GM03348 (cell line): ENCODE measurements at places on chromosomes 3 and 15.

DNA sequence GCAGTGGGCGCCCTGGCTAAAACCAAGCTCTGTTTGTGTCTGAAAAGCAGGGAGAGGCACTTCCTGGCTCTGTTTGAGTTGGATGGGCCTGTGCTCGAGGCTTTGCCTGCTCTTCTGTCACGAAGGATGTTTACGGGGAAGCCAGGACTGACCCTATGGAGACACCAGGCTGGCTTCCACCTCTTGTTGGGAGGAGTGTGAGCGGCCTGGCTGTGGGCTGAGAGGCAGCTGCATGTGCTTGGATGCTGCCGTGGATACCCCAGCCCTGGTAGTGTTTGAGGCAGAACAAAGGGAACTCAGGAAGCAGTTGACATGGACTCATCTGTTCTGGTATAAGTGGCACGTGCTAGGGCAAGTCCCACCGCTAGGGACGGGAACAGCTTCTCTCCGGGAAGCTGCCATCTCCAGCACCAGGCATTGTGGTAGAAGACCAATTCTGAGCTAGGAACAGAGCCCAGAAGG, 17.6 kb upstream of the SLC41A3 start:
- no peak for DNase-seq

- no peak for DNase-seq
These were observed 345.9 kb downstream of the FOXP1 start for GRCh38 chr3:71237672-71238071.

DNA sequence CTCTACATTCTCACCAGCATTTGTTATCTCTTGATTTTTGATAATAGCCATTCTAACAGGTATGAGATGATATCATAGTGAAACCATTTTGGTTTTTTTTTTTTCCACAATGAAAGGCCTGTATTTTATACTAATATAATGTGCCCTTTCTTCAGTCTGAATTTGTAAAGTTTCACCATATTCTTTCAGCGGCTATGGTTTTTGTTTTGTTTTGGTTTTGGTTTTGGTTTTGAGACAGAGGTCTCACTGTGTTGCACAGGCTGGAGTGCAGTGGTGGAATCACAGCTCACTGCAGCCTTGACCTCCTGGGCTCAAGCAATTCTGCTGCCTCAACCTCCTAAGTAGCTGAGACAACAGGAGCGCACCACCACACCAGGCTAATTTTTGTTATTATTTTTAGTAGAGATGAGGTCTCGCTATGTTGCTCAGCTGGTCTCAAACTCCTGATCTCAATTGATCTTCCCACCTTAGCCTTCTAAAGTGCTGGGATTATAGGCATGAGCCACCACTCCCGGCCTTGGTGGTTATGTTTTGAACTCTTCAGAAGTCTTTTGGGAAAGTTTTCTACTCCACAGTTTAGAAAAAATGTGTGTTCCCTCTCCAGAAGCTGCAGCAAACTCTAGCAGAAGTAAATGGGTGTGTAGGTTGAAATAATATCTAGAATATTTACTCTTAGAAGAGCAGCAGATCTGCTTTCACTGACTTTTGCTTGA, 110.2 kb upstream of the UMPS start:
- DNase-seq: no peak

DNA sequence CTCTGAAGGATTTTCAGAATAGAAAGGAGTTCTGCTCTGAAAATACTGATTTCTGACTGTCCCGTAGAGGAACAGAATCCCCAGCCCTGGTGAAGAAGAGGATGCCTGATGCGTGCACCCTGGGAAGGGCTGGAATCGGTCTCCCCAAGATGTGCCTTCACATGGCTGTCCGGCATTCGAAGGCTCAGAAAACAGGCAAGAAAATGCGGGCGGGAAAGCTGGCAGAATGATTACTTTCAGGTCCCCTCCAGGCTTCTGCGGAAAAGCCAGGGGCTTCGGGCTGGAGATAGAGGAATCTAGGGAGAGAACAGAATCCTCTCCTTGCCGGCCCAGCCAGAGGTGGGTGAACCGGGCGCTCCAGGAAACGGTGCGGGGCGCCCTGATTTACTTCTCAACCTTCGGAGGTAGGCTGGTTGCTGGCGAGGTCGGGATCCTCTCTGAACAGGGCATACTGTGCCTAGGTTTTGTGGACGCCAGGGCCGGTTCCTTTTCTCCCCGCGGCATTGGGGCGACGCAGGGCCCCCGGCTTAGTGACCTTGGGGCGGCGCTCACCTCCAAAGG, 2.5 kb downstream of the FOXL2NB start:
- DNase-seq: no peak
